ENCODE measurements at places on chromosomes 6 and 20.
A peak's percentile ranks its signal among the peaks of the same experiment; 100 is the strongest.

GRCh38 chr20:48230216-48230615, 444.9 kb upstream of the SULF2 start:
- no peak for DNase-seq

DNA sequence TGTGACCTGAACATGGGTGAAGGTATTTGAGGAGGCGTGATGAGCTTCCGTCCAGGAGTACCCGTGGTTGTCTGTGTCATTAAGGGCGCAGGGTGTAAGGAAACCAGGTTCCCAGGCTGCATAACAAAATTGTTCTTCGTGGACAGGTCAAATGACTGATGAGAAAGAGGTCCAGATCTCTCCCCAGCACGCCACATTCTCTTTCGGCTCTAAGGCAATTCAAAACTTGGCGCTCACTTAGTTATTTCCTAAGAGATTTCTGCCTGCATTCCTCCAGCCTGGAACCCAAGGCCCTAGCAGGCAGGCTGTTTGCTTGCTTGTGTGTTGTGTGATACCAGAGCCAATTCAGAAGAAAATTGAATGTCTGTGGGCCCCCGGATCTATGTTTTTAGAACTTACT, 139.9 kb downstream of the AGPAT4 start:
- DNase-seq = no peak

GRCh38 chr6:35298625-35299140, 1.1 kb downstream of the DEF6 start:
- no peak for DNase-seq

DNA sequence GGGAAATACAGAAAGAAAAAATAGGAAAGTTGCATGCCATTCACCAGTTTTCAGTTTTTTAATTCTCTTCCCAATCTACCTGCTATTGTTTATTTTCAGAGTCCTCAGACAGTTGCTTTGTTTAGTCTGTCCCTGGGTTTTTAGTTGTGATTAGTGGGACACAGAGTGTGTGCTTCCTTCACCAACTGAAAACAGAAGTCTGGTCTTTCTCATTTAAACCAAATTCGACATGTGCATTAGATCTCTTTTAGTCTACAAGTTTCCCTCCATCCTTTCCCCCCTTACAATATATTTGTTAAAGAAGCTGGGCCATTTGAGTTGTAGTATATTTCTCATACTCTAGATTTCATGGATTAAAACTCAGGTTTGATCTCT, 58.7 kb upstream of the STMND1 start:
- DNase-seq = no peak

GRCh38 chr20:57053793-57054552, 212.5 kb downstream of the BMP7 start:
- no peak for DNase-seq

DNA sequence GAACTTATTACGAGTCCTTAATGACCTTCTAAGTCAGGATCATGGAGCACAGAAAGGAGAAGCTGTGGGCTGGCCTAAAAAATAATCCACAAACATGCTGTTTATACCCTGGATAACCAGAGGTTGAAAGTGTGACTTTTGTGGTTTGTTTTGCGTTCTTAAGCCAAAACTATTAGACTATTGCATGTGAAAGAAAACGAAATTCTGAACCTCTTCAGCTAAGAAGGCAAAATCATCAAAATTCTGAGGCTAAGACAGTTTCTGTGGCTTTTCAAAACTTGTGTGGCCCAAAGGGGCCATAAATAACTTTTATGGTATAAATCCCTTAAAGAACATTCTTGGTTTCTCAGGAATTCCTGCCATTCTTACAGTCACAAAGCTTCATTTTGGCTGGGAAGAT, 251.0 kb downstream of the UST start:
- DNase-seq = no peak

GRCh38 chr6:7431674-7432390, 42.2 kb downstream of the RIOK1 start:
- no peak for DNase-seq

- no peak for DNase-seq
These were observed 26.4 kb upstream of the ANKRD60 start for GRCh38 chr20:58254890-58255289.

DNA sequence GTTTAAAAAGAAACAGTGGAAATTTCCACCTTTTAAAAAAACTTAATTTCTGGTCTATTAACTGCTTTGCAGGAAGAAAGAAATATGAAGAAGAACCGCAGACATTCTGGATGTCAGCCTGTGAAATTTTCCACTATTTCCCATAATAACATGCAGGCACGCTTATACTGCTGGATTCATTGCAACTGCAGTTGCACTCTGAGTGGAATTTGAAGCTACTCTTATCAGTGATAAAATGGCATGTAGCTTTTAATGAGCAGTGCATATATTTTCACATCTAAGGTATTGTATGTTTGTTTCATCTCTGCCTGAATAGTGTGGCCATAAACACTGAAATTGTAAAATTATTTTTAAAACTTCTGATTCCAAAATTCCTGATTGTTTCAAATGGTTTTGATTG, 28.2 kb downstream of the NCOA3 start:
- DNase-seq = no peak

GRCh38 chr20:34129518-34130162, 17.6 kb upstream of the EIF2S2 start:
- DNase-seq = peak; percentile 75

- no peak for DNase-seq
These were observed 15.5 kb downstream of the TXNDC5 start for GRCh38 chr6:7895125-7895423.

DNA sequence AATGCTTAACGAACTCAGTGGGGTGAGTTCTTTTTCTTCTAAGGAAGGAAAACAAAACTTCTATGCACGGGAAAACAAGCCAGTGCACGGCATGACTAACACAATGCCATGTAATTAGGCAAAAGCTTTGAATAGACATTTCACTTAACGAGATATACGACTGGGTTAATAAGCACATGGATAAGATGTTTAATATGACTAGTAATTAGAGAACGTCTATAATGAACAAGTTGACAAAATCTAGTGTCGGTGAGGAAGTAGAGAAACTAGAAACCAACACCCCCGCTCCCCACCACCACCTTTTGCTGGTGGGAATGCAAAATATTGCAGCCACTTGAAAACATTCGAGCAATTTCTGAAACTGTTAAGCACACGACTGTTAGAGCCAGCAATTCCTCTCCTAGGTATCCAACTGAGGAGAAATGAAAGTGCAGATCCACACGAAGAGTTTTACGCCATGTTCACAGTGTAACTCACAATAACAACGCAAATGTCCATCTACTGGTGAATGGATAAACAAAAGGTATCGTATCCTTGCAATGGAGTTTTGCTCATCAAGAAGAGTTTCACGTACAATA, 644.9 kb upstream of the AGPAT4 start:
- DNase-seq = no peak

DNA sequence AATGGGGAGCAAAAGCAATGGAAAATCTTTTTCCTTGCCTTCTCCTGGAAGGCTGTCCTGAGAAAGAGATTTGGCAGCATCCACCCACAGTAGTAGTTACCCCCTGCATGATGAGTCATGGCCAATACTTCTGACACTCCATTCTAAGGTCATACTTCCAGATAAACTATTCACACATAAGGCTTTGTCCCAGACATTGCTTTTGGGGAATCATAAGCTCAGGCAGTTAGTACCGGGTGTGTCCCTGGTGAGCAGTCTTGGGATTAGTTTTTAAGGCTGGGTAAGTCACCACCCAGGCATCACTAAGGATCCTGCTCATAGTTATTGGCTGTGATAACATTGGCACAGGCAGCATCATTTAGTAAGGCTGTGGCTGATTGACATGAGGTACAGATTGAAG, 160.6 kb upstream of the GGTLC1 start:
- no peak for DNase-seq

DNA sequence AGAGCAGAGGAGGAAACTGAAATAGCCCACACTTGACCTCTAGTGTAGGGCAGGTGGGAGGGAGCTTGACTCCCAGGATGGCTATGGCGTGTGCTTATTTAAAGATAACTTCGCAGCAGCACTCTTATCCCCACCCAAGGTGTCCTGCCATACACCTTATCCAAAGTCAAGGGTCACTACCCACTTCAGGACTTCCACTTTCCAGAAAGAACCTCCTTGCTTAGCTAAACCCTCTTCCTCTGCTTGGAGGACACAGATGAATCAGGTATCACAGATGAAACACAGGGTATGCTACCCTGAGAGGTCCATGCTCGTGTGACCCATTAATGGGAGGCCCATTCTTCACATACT, 2.3 kb downstream of the RIN2 start:
- DNase-seq = no peak

- DNase-seq = no peak
These were observed 21.5 kb downstream of the EZR start for GRCh38 chr6:158797331-158798310.

- DNase-seq = peak; percentile 48
These were observed 42.8 kb upstream of the DYNLRB1 start for GRCh38 chr20:34473262-34473883.

GRCh38 chr6:144778773-144779492, 493.8 kb downstream of the UTRN start:
- no peak for DNase-seq

GRCh38 chr6:17045581-17046322, 56.1 kb upstream of the STMND1 start:
- DNase-seq = no peak

DNA sequence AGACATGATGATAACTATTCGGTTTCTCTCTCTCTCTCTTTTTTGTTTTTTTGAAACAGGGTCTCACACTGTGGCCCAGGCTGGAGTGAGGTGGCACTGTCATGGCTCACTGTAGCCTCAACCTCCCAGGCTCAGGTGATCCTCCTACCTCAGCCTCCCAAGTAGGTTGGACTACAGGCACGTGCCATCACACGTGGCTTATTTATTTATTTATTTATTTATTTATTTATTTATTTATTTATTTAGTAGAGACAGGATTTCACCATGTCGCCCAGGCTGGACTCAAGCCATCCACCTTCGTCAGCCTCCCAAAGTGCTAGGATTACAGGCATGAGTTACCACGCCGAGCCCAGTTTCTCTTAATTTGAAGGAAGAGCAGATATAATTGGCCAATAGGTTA, 427.9 kb upstream of the JAG1 start:
- DNase-seq = no peak

DNA sequence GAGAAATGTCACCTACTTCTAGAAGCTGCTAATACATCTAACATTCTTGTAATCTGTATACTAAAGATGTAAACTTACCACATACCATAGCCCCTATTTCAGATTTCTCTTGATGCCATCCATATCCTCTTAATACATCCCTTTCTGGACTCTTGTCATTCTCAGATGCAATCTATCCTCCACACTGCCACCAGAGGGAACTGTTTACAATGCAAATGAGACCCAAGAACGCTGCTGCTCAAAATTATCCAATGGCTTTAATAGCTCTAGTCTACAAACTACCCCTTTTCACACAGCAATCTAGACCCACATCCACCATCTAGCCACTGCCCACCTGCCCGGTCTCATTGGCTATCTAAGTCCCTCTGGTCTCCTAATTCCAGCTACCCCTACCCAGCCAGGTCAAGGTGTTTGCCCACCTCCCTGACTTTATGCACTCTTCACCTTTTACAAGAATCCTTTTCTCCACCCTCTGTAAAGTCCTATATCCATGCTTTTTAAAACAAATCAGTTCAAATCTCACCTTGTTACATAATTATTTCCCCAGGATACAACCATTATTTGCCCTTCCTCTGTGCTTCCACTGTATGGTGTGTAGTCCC, 14.8 kb downstream of the FAXC start:
- DNase-seq = peak; percentile 57

GRCh38 chr6:99110029-99110428, 162.3 kb upstream of the FBXL4 start:
- DNase-seq = no peak

DNA sequence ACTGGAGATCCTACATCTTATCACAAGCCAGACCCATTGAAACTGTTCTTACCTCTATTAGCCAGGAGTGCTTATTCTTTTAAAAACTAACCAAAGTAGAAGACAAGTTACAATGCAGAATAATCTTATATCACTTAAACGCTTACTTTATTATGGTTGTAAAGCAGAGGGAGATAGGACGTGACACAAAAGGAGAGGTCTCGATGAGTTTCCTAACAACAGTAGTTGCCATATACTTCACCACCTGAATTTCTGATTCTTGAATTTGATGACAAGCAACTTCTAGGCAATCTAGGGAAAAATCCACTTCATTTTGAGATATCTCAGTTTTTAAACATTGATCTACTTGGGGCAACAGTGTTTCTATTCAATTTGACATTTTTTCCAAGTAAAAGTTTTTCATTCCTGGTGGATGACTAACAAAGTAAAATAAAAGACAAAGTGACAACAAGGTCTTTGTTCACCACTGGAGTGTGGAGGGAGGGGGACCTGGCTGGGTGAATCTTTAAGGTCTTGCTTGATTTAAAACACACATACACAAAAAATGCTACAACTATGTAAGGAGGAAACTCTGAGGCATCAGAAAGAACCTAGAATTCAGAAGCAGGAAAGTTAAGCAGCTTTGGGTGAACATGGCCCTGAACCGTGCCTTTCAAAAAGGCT, 110.9 kb downstream of the SMLR1 start:
- DNase-seq = peak; percentile 36

- no peak for DNase-seq
These were observed 19.2 kb downstream of the TUBB2B start for GRCh38 chr6:3208098-3208774.

- no peak for DNase-seq
These were observed 171.3 kb downstream of the TMEM242 start for GRCh38 chr6:157151989-157152388.
